ENCODE measurements at places on chromosomes 5 and 9. TPM values are rescaled to one million over a fixed set of nuclear protein-coding genes. Genes with fewer than 3 reads are reported as not detected.

DNA sequence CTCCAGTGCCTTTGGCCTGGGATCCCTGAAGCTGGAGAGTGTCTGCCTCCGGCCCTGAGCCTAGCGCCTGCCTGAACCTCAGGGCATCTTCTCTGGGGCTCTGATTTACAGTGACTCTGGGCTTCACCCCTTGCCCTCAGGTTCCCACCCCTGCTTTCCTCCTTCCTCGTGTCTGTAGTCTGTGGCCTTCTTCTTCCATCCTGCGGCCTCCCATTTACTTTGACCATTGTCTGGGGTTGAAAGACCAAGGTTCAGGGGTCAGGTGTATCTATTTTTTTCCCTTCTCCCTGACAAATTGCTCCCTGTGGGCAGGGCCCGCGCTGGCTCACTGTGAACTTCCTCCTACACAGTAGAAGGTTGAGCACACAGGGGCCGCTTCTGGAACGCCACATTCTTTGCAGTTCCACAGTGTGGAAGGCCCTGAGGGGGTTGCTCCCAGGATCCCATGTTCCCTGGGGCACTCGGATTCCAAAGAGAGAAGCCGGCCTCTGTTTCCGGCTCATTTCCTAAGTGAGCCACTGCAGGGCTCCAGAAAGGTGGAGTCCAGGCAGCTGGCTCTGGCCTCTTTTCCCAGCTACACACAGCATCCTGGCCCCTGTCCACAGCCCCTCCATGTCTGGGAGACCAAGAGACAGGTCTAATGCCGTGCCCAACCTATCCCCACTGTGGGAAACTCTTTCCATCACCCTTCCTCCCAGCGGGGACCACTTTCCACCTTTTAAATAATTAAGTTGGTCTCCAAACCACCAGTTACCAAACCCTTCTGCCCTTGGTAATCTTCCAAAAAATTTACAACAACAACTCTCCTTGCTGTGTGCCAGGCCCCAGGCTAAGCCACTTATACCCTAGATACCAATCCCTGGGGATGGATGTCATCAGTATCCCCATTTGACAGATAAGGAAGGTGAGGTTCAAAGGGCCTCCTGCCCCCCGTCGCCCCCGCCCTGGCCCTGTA, 140.3 kb upstream of the IER5L start:
- no peak for DNase-seq

DNA sequence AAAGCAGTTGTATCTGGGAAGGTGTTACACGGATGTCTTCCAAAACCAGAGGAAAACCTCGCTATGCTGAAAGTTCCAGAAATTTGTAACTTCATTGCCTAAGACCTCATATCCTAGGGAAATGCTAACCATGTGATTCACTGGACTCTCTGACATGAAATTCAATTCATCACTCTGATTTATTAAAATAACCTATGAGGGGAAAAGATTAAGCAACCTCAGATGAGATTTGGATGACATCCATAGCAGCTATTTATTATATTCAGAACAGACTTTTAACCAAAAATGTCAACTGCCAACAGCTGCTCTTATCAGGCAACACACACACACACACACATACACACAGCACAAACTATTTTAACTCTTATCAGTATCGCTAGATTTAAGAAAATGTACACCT, 1006.4 kb upstream of the CTNND2 start:
- DNase-seq, result no peak

DNA sequence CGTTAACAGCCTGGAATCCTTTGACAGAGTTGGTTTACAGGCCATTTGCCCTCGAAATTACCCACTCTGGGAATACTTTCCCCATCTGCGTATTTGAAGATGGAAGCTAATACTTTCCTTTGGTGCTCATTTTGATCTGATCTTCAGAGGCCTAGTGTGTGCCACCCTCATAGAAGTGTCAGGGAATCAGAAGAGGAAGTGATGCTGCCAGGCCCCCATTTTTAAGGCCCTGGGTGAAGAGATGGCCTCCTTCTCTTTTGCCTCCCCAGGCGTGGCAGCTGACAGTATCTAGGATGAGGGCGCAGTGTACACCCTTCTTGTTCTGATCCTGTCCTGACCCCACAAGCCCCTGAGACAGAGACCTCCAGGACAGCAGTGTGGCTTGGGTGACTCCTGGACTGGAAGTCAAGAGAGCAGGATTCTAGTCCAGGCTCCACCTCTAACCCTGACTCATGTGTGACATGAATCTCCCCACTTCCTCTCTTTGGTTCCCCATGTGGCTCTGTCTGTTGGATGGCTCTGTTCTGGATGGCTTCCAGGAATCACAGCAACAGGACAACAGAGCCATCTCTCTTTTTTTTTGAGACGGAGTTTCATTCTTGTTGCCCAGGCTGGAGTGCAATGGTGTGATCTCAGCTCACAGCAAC, 27.8 kb downstream of the CSF1R start:
- DNase-seq, result no peak

GRCh38 chr5:96024683-96025475, 63.2 kb upstream of the ELL2 start:
- DNase-seq, result no peak

DNA sequence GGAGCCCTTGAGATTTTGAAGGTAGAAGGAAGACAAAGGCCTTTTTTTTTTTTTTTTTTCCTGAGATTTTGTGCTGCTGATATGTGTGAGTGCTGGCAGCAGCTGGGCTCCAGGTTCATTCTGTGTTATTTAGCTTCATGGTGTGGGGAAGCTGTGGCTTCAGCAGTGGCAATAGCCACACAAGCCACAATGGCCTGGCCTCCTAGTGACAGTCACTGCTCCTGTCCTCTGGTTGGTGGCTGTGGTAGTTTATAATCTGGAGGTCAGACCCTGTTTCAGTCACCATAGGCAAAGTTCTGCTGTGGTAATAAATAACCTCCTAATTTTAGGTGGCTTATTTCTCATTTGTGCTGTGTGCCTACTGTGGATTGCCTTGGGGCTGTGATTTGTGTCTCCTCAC, 28.2 kb upstream of the GPR151 start:
- no peak for DNase-seq

- peak; percentile 48 for DNase-seq
These were observed 105.4 kb upstream of the TBCA start for GRCh38 chr5:77881528-77881927.

Gene C9
- total RNA-seq, result not detected

DNA sequence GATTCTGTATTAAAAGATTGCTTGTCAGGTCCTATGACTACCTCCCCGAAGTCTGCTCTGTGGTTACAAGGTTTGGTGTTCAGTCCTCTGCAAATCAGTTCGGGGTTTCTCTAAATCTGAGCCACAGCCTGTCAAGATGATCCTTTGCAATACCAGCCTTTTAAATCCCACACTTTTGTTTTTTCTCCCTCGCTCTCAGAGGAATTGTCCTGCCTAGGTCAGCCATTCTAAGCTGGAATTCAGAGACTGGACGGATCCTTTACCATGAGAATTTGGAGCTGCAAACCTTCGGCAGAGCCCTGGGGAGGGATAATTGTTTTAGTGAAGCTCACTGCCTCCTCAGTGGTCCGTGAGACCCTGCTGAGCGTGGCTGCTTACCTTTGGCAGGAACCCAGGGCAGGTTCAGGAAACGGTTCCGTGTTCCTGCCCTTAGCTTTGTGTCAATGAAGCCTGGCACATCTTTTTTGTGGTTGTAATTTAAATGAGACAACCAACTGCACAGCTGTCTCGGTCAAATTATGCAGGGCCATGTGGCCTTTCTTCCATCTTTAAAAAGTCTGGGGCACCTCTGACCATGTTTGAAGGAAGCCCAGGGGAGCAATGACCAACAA, 47.2 kb downstream of the EBF1 start:
- DNase-seq, result peak; percentile 79

GRCh38 chr5:157308836-157309465, 43.0 kb downstream of the CYFIP2 start:
- DNase-seq, result peak; percentile 63

DNA sequence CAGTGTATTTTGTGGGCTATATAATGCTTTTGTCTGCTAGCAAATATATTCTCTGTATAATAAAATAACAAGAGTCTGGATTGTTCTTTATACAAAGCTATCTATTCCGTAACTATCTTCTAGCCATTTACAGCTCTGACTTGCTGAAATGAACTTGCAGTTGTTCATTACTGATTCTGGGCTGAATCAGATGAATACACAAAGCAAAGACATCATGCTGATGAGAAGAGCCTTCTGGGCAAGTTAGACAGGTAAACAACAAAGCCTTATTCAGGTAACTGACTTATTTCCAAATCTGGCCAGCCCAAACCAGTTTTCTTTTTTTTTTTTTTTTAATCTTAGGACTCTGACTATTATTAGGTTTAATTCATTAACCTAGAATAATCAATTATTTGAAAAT, 255.5 kb downstream of the KIAA0825 start:
- DNase-seq, result no peak

DNA sequence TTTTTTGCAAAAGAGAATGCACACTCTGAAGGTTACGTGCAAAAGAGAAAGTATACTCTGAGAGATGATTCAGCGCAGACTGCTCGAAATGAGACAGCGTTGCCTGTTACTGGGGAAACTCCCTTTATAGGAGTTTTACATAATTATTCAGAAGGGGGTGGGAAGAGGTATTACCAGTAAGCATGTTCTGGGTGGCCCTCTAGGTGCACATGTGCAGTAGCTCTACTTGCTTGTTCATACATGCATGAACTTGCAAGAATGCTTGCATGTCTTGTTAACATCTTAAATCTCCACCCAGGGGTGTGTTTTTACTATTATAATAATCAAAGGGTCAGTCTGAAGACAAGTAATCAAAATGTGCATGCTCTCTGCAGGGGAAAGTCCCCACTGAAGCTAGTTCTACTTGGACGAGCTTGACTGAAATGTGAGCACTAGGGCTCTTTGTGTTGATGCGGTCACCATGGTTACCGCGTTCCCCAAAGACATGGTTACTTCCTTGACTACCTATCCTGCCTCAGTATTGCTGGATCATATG, 75.5 kb downstream of the SGCD start:
- no peak for DNase-seq

DNA sequence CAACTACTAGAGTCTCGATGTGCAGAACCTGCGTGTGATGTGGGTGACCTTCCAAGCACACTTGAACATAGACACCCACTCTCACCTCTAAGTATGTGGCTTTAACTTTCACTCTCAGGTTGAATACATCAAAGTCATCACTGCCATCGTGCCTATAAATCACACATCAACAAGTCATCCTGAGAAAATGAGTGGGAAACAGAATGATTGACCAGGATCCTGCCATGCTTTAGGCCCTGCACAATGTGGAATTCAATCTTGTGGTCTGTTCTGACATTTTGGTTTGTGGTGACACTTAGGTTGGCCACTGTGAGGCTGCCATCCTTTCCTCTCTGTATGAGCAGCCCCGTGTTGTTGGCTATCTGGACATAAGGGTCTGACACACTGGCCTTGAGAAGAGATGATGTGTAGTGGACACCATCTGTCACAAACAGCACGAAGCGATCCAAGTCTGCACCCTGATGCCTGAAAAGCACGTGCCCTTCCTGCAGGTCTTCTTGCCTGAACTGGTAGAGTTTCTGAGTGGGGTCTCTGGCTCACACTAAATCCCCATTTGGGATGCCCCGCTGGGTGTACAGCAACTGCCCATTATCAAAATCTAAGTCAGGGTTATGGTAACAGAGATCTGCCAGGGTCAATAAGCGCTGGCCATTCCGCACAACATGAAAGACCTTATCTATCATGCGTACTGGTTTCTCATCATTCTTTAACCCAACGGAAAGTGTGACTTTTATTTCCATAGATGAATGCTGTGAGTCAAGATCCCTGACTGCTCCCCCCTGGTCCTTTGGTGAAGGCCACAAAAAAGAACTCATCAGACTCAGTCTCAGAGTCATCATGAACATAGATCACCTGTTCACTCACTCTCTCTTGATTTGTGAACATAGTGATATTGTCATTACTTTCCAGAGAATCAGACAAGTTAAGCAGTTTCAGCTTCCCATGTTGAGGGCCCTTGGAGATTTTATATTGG, 116.6 kb downstream of the ESM1 start:
- no peak for DNase-seq

- DNase-seq, result no peak
These were observed 49.9 kb downstream of the CDO1 start for GRCh38 chr5:115766608-115767007.

- no peak for DNase-seq
These were observed 478 bp downstream of the RAB14 start for GRCh38 chr9:121201045-121201737.

GRCh38 chr9:90722071-90722470, 79.4 kb upstream of the DIRAS2 start:
- DNase-seq, result no peak

DNA sequence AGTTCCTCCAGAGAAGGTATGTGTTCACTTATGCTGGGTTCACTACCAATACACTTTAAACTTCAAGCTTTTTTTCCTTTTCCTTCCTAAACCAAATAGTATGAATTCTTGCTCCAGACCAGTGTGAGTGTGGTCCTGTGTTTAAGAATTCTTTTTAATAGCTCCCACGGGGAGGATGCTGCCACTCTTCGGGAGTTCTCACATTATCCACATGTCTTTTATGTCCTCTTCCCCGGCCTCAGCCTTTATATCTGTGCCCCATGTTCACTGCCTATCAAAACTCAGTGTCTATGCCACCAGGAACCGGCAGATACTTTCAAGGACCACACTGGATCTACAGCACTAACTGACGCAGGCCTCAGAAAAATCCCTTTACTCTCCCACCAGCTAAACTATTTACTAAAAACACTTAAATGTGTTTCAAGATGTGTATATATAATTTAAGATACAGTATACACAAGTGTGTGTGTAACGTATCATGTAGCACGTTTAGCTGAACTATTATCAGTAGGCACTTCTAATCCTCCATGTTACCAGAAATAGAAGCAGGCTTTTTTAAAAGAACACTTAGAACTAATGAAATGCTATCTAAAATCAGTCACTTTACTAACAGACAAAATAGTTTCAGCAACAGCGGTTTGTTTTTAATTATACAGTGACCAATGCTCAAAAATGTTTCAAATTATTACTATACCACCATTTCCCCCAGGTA, 88.0 kb downstream of the PLPP1 start:
- no peak for DNase-seq

DNA sequence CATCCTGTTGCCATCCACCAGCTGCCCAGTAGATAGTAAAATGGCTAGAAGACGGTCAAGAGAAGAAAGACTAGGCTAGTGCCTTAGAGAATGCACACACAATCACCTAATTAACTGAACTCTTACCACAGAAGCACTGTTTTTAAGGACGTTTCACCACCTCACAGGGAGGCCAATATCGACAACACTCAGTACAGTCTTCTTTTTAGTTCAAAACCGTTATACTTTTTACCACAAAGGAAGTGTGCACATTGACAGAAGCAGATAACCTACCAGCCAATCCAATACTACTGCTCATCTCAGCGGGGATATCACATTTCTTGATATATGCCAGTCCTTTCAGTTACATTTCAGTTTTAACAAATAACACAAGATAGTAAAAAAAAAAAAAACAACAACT, 122.3 kb downstream of the GNAQ start:
- no peak for DNase-seq

- DNase-seq, result no peak
These were observed 5.1 kb upstream of the SMAD5 start for GRCh38 chr5:136127560-136127959.

GRCh38 chr9:107513464-107514100, 24.0 kb upstream of the KLF4 start:
- DNase-seq, result no peak

- DNase-seq, result no peak
These were observed 33.9 kb upstream of the ALDH1B1 start for GRCh38 chr9:38358390-38359296.

- DNase-seq, result no peak
These were observed 91.6 kb downstream of the DMAC1 start for GRCh38 chr9:7707934-7708333.

Gene CDC20B
- not detected for total RNA-seq

GRCh38 chr9:38350529-38350928, 42.0 kb upstream of the ALDH1B1 start:
- DNase-seq, result no peak

Gene CCNI2
- total RNA-seq, result not detected
